ENCODE measurements at places on chromosomes 1 and 21.
A peak's percentile ranks its signal among the peaks of the same experiment; 100 is the strongest.

DNA sequence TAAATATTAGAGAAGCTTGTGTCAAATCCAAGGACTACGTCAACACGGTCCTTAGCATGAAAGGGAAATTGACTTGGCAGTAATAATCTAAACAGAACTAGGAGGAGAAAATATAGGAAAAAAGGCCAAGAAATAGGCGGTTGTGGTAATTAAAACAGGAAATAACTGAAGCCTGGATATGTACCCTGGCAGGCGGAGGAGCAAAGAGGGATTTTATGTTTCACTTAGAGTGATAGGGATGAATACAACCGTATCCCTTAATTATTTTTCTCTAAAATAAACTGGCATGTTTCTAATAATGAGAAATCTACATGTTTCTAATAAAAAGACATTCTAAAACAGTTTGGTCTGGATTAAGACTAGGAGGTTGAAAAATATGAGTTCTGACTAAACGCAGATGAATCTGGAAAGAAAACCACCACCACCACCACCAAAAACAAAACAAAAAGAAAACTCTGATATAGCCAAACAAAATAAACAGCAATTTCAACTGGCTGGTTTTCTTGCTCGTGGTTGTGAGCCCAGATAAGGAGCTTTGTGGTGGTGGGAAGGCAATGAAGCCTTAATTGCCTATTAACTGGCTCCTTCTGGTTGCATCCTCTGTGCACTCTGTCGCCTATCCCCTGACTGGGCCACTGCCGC lies 334.2 kb upstream of the SNX7 start:
- no peak for DNase-seq

DNA sequence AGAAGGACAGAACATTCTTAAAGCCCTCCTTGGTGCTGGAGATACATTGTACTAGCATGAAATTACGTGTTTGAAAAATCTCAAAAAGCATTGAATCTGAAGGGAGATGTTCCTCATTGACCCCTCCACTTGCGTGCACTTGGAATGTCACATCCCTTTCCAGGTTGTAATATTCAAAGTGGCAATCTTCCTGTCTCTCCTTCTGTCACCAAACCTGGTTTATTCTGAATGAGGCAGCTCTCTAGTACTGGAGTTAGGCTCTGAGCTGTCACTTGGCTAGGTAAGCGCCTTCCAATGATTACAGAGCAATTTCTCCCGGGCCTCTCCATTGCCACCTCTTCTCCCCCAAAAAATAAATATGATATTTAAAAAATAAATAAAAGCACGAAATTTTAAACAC lies 855 bp downstream of the DSCAM start:
- no peak for DNase-seq

- DNase-seq: no peak
Measured at GRCh38 chr1:228430243-228430642, 13.6 kb upstream of the TRIM17 start.

- no peak for DNase-seq
Measured at GRCh38 chr1:54580856-54581550, 33.0 kb downstream of the ACOT11 start.

GRCh38 chr1:154877370-154877974 lies 7.4 kb upstream of the KCNN3 start:
- DNase-seq: no peak

GRCh38 chr1:110174961-110175360 lies 24.7 kb downstream of the SLC6A17 start:
- no peak for DNase-seq

DNA sequence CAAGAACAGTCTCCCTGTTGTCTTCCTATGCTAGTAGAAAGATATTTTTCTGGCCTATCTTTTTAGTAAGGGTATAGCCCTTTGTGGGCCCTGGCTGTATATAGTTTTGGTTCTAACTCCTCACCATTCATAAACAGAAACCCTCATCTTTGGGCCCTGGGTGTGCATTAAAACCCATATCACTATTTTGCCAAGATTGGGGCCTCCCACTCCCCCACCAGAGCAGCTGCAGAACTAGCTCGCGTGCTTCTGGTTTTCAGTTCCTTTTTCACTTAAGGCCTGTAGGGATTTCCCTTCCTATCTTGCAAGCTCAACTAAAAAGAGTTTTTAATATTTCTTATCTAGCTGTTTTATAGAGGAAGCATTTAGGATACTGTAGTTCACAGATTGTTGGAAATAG lies 106.4 kb downstream of the RGL1 start:
- no peak for DNase-seq

- DNase-seq: no peak
Measured at GRCh38 chr1:219564109-219564508, 48.8 kb downstream of the ZC3H11B start.

DNA sequence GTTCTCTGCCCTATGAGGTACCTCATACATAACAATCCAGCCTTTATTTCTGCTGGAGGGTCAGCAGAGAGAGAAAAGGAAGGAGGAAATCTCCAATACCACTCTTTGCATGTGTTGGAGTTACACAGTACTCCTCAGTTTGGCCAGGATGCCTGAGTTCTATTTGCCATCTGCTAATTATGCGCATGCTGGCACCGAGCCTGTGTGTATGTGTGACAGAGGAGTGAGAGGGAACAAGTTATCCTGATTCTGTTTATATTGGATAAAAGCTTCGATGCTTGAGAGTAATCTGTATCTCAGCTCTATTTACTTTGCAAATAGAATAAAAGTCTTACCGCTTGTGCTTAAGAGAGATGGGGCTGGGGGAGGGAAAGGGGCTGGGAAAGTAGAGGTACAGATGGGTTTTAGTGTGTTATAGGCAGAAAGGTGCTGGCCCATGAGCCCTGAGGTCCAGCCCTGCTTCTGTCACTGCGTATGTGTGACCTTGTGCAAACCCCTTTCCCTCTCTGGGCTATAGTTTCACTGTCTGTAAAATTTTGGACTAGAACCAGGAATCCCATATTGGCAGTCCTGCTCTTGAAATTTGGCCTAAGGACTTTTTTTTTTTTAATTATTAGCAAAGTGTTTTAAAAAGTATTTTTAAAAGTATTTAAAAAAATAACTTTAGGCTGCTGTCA lies 54.5 kb upstream of the PLXNA2 start:
- no peak for DNase-seq

DNA sequence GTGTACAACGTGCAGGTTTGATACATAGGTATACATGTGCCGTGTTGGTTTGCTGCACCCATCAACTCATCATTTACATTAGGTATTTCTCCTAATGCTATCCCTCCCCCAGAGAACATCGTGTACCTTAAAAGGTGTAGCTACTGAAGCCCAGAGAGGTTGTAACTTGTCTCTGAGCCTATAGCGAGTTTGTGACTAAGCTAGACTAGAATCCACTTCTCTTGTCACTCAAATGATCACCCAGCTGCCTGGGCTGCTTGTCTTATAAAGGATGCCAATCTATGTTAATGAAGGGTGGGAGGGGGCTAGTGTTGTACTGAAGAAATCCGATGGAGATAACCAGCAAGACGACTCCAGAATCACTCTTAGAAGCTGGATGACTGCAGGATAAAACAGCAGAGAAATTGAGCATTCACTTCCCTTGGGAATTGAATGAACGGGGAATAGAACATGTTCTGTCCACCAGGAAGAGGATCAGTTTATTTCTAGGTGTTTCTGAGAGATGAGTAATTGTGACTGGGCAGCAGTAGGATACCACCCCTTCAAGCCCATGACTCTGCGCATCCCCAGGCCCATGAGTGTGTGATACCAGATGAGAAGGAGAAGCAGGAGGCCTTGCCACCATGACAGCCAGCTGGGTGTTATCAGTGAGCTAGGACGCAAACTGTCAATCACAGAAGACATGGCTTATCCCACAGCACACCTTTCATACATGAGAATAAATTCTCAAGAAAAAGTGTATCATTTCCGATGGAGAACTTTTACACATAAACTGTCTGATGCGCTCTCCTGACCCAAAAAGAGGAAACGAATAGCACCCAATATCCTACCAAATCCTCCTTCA lies 390.4 kb downstream of the NTNG1 start:
- DNase-seq: no peak

GRCh38 chr1:20449735-20450311 lies 36.2 kb downstream of the CAMK2N1 start:
- no peak for DNase-seq

DNA sequence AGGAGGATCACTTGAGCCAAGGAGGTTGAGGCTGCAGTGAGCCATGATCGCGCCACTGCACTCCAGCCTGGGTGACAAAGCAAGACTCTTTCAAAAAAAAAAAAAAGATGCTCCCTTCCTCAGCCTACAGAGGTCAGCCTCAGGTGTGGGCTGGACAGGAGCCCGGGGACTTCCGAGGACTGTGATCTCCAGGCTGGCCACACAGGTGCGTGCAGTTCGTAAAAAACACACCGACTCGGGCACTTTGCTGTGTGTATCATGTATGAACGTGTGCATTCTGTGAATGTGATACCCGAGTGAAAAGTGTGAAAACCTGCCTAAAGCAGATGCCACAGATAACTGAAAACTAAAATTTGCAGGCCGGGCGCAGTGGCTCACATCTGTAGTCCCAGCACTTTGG lies 8.4 kb upstream of the CCDC27 start:
- no peak for DNase-seq

DNA sequence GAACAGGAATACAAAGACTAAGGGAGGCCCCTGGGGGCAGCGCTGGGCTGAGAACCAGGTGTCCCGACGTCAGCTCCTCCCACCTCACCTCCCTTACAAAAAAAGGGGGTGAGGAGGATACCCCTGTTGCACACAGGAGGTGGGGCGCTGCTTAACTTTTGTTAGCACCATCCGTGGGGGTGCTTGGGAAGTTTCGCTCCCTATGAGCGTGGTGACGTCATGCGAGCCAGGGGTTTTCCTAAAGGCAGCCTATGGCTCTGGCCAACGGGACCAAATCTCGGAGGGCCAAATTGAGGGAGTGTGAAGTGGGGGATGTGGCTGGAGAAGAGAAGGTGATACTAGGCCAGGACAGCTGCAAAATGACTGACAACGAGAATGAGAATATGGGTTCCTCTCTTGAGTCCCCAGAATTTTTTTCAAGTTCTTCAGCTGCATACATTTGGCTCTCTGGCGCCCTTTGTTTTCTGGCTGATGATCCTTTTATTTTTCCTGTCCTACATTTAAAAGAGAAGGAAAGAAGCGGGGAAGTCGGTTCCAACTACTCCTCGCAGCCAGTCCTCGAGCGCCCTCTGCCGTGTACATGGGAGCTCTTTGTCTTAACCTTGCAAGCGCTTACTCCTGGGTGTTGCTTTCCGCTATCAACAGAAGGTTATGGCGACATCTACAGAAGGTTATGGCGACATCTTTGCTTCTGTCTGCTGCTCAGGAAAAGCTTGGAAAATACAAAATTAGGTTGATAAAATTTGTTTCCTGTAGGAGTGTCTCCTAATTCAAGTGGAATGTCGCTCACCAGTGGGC lies 48.0 kb upstream of the ZC3H11B start:
- DNase-seq: peak; percentile 18

DNA sequence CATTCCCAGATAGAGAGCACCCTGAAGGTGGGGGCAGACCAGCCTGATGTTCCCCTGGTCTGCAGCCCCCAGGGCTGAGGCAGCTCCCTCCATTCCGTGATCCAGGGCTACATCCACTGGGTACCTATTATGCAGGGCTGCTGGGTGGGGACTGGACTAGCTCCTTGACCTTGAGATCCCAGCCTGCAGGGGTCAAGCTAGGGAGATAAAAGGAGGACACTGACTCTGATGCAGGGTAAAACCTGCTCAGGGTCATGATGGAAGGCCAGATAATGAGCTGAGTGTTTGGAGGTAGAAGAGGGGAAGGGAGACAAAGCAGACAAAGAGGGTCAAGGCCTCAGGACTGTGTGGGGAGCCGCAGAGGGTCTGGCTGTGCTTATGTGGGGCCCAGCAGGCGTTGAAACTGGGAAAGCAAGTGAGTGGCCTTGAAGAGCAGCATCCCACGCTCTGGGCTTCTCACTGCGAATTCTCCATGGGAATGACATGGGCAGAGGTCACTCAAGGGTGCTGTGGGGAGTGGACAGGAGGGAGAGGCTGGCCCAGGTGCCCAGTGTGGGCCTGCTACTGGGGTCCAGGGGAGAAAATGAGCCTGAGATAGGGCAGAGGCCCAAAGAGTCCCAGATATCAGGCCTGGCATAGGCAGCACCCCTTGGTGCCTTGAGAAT lies 9.7 kb downstream of the FOXO6 start:
- DNase-seq: no peak

- no peak for DNase-seq
Measured at GRCh38 chr1:61403679-61404596, 321.0 kb downstream of the TM2D1 start.

GRCh38 chr1:12375133-12375829 lies 145.5 kb downstream of the VPS13D start:
- no peak for DNase-seq

DNA sequence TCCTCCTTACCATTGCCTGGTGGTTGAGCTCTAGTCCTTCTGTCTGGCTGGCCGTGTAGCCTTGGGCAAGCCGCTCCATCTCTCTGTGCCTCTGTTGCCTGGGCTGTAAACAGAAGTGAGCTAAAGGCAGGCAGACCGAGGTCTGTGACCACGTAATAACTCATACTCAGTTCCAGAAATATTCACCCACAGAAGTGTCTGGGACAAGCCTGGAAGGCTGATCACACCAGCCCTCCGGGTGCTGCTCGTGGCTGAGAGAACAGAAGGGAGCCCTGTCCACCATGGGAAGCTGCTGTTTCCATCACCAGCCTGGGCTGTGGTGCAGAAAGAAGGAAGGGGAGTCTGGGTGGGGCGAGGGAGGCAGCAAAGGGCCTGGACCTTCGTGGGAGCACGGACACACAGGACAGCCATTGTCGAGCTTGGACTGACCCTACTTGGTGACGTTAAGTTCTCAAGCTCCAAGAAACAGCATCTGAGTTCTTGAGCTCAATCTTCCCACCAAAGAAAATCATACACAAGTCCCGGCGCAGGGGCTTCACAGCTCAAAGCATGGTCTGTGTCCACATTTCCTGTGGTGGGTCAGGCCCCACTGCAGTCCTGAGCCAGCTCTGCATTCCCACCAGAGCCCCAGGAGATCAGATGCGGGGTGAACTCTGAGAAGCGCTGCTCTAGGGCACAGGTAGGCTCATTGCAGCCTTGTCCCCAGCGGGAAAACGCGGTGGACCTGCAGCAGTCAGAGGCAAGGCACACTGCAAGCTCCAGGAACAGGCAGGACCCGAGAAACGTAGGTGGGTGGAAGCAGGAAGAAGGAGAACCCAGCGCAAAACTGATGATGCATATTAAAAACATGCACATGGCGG lies 61.8 kb downstream of the RUNX3 start:
- DNase-seq: no peak

GRCh38 chr1:232213928-232214327 lies 416.0 kb downstream of the SIPA1L2 start:
- no peak for DNase-seq

GRCh38 chr1:186618401-186619170 lies 61.6 kb downstream of the PTGS2 start:
- no peak for DNase-seq

- no peak for DNase-seq
Measured at GRCh38 chr21:42413500-42413899, 9.8 kb downstream of the UBASH3A start.

- no peak for DNase-seq
Measured at GRCh38 chr1:76868154-76868882, 1.0 kb downstream of the ST6GALNAC5 start.

Data from CMK (cell line).